ENCODE measurements at places on chromosomes 12 and 14. TPM values are rescaled to one million over a fixed set of nuclear protein-coding genes. Genes with fewer than 3 reads are reported as not detected.

Gene TSHR
- not detected for total RNA-seq

Gene GPD1
- 1.7 TPM for total RNA-seq

Gene TTC8
- 44.7 TPM for total RNA-seq

Gene ART4
- total RNA-seq, result 1.5 TPM

Gene CDCA3
- 1.4 TPM for total RNA-seq

- DNase-seq, result no peak
These were observed 113.0 kb downstream of the ADCK1 start for GRCh38 chr14:77912754-77913556.

DNA sequence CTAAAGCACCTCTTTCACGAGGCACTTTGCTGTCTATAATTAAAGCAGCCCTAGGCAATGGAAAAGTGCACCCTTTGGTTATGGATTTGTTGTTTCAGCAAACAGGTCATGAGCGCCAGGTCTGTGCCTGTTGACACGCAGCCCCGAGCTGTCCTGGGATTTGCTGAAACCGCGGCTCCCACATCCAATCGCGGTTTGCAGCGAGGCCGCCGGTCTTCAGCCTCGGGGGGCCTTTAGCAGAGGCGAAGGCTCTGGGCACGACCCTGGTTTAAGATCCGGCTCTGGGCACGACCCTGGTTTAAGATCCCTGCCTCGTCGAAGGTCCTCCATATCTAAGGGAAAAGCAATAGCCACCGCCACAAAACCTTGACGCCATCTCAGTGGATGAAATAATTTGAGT lies 79.2 kb downstream of the GLT1D1 start:
- no peak for DNase-seq

Gene STAB2
- total RNA-seq, result 0.29 TPM

Gene OTX2
- not detected for total RNA-seq

GRCh38 chr12:49982246-49983087 lies 9.7 kb downstream of the AQP6 start:
- no peak for DNase-seq

GRCh38 chr12:120468821-120469449 lies 613 bp downstream of the SRSF9 start:
- DNase-seq, result peak; percentile 48

Gene SLC5A8
- total RNA-seq, result not detected

GRCh38 chr14:75280831-75281653 lies 2.4 kb downstream of the FOS start:
- DNase-seq, result no peak

Gene NR1H4
- total RNA-seq, result 7.0 TPM

Gene ESRRB
- 0.16 TPM for total RNA-seq

- no peak for DNase-seq
These were observed 586.7 kb downstream of the ETNK1 start for GRCh38 chr12:23211384-23212320.

Gene SERPINA12
- total RNA-seq, result not detected

- no peak for DNase-seq
These were observed 40.9 kb upstream of the PLEKHA5 start for GRCh38 chr12:19088606-19089005.

DNA sequence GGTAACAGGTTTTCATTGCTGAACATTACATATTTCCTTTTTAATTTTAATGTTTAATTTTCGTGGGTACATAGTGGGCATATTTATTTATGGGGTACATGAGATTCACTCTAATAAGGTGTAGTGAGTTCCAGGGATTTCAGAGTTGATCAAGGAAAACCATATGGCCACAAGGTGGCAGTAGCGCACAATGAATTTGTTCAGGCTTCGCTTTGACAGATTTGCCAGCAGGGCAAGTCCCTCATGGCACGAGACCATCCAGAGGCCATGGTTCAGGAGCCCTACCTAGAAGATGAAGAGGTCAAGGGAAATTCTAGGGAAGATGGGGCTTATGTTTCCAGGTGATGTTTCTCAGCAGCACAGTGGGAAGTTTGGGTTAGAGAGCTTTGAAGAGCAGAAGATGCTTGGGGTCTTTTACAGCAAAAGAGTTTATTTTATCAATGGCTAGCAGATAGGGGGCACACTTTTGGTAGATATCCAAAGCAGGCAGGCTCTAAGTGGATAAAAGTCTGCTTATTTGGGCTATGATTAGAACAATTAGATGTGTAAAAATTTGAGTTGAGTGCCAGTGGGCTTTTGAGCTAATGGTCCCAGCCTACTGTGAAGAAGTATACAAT lies 1004.4 kb downstream of the AACS start:
- DNase-seq, result no peak

DNA sequence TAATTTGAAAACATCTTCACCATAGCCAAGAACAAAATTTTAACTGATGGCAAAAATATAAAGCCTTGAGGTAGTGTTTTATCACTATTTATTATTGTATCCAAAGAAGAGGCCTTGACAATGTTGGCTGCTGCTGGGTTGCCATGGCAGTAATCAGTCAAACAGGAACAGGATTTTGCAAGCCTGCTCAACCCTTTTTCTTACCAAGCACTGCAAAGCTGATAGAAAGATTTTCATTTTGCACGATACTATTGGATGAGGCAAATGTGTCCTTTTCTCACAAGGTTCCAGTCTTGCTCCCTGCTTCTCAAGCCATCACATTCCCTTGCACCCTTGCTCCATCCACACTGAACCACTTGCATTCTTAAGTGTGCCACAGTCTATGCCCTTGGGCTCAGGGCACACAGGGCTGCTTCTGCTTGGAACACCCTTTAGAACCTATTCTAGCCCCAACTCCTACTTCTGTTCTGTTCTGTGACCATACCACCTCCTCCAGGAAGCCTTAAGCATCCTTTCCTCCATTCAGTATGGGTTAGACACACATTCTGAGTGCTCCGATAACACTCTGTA lies 76.5 kb upstream of the AMIGO2 start:
- DNase-seq, result no peak

DNA sequence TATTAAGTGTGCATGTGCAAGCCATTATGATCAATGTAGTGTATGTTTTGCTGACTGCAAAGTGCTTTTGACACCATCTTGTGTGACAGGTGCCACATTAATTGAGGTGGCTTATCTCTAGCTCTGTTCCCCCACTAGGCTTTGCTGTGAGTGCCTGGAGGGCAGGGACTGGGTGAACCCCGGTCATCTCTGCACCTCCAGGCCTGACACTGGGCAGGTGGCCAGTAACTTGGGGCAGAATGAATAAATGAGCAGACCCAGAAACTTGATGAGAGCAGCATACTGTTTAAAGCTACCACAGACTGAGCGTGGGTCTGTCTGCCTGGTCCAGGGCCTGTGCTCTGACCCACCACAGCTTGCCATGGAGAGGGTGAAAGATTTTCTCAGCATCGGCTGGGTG lies 151.6 kb downstream of the CALM1 start:
- no peak for DNase-seq

GRCh38 chr12:86787419-86787818 lies 531.2 kb upstream of the MGAT4C start:
- DNase-seq, result no peak

Gene TBC1D30
- 24.2 TPM for total RNA-seq

Gene BMAL2
- total RNA-seq, result 7.6 TPM

Gene NYNRIN
- 32.7 TPM for total RNA-seq

DNA sequence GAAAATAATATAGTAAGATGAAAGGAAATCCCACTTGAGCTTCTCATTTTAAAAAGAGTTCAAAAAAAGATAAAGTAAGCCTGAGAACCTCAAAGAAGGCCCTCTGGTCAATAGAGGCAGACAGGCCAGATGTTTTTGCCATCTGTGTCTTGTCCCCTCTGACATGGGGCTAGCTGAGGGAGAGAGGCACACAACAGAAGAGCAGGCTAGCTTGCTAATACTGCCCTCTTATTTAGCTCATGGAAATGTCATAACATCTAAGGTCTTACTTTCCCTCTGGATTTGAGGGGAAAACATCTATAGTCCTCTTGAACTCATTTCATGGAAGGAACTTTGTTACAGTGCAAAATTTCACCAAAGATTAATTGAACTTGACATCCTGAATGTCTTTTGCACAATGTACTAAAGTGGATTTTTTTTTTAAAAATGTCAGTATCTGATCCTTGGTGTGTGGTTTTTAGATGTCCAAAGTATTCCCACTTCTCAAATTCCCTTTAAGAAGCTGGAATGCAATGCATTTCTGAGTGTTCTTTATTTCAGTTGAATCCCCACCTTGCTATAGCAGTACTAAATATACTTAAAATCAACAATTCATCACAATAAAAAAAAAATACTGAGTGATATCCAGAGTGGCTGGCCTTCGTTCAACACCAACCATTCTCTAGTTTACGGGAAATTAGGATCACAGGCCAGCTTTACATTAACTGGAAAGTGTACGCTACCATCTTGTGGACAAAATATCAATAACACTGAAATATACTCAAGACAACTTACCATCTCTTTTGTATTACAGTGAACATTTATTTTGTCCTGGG lies 176.7 kb downstream of the PAH start:
- no peak for DNase-seq

DNA sequence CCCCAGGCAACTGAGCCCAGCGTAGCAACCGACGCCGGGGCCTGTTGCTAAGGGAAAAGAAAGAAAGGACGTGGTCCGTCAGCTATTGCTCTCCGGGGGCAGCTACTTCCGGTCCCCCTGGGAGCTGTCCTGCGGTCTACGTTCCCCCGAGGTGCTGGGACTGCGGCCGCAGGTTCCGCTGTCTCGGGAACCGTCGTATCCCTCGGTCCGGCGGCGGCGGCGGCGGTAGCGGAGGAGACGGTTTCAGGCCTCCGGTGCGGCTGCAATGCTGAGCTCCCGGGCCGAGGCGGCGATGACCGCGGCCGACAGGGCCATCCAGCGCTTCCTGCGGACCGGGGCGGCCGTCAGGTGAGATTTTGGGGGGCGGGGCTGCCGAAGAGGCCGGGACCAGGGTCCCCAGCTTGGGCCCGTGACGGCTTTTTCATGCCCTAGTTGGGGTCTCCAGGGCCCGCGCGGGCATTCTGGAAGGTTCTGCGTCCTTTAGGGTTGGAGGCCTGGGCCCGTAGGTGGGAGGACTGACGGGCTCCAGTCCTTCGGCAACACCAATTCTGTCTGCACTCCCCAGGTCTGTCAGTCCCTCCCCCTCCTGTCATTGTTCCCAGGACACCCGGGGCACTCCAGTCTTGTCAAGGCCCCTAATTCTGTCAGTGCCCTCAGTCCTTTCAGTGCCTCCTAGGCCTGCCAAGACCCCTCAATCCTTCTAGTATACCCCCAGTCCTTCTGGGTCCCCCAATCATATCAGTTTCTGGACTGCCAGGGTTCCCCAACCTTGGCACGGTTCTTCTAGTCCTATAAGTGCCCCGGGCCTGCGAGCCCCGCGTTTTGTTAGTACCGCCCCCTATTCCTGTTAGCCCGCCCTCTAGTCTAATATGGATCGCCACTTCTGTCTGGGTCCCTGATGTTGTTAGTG lies at the start of gene USP30:
Gene USP30 (plus strand): TSS at position 163 of the 910 bp plus-strand sequence. CDS start 103 bp downstream, at position 266.
- DNase-seq, result peak; percentile 86

- DNase-seq, result no peak
These were observed 10.7 kb downstream of the PRKCH start for GRCh38 chr14:61331992-61332657.

Gene PDE3A
- 6.5 TPM for total RNA-seq

- DNase-seq, result no peak
These were observed 14.1 kb downstream of the ZNF219 start for GRCh38 chr14:21084396-21084795.

- no peak for DNase-seq
These were observed 75.7 kb downstream of the DIP2B start for GRCh38 chr12:50580436-50580835.

- DNase-seq, result no peak
These were observed 8.9 kb upstream of the FOXN3 start for GRCh38 chr14:89425931-89426330.

DNA sequence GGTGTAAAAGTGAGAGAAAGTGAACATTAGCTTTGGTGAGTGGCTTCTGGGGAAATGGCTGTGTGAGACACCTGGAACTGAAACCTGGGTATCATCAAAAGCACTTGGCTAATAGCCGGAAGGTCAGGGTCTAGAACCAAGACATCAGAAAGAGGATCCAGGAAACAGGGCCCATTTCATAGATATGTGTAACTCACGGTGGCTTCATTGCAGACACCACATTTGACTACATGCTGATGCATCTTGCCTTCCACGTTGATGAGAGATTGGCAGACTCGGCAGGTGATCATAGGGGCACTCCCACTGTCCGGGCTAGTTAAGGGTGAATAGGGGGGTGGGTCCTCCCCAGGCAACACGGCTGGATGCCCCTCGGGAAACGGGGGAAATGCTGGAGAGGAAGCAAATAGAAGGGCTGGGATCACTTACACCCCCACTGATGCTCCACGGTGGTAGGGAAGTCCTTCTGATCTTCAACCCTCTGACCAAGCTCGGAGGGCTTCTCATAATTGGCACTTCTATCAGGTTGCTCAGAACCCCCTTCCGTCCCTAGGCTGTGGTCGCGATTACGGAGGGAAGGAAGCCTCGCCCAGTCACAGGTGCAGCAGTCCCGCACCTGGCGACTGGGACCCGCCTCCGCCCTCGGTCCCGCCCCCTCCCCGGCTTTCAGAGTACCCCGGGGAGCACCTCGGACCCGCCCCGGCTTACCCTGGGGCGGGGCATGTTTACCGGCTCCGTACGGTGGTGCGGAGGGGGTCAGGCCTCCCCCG lies 593 bp downstream of the PIP4P1 start:
- DNase-seq, result peak; percentile 62

GRCh38 chr12:18752280-18752920 lies 14.5 kb downstream of the CAPZA3 start:
- DNase-seq, result no peak

Gene APEX1
- 169 TPM for total RNA-seq

- no peak for DNase-seq
These were observed 1.1 kb upstream of the INSM2 start for GRCh38 chr14:35532783-35533356.

Gene CCDC88C
- 49.0 TPM for total RNA-seq

DNA sequence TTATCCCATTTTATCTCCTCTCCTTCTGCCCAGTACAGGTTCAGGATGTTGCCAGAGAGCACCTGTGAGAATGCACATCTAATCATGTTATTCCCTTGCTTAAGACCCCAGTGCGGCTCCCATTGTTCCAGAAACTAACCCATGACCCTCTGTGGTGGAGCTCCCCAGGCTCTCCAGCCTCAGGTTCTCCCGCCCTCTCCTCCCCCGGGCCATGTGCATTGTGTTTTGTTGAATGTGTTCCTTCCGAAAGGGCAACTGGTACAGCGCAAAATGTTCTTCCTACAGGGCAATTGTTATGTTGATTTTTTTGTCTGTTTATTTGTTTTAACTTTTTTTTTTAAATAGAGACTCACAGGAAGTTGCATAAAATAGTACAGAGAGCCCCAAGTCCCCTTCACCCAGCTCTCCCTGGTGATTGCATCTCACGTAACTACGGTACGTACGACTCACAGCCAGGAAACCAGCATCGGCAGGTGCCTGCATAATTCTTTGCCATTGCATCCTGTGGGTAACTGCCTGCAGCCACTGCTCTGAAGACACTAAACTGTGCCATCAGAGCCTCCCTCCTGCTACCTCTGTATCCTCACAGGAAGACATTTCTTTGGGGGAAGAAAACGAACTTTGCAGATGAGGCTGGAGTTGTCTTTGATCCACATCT lies 31.2 kb downstream of the TMEM132C start:
- DNase-seq, result no peak

- DNase-seq, result no peak
These were observed 286.0 kb downstream of the ZFP36L1 start for GRCh38 chr14:68506645-68507419.

GRCh38 chr14:56797569-56798446 lies 12.5 kb downstream of the OTX2 start:
- DNase-seq, result no peak

All from ureter (tissue), 1 donor.